Stimulated activated CD8-positive, alpha-beta memory T cell treated with anti-CD3 and anti-CD28 coated beads, Interleukin-4, amount 100 ng/mL, for 1 hour (primary cell): ENCODE measurements at places on chromosomes 13 and 19.

DNA sequence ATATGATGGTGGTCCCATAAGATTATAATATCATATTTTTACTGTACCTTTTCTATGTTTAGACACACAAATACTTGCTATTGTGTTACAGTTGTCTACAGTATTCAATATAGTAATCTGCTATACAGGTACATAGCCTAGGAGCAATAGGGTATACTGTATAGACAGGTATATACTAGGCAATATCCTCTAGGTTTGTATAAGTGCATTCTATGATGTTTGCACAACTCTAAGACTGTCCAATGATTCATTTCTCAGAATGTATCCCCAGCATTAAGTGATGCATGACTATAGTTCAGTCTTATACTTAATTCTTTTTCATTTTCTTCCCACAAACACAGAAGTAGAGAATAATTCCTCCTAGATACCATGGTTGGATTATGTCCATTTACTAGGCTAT is 383.3 kb downstream of the DACH1 start:
- DNase-seq: no peak

DNA sequence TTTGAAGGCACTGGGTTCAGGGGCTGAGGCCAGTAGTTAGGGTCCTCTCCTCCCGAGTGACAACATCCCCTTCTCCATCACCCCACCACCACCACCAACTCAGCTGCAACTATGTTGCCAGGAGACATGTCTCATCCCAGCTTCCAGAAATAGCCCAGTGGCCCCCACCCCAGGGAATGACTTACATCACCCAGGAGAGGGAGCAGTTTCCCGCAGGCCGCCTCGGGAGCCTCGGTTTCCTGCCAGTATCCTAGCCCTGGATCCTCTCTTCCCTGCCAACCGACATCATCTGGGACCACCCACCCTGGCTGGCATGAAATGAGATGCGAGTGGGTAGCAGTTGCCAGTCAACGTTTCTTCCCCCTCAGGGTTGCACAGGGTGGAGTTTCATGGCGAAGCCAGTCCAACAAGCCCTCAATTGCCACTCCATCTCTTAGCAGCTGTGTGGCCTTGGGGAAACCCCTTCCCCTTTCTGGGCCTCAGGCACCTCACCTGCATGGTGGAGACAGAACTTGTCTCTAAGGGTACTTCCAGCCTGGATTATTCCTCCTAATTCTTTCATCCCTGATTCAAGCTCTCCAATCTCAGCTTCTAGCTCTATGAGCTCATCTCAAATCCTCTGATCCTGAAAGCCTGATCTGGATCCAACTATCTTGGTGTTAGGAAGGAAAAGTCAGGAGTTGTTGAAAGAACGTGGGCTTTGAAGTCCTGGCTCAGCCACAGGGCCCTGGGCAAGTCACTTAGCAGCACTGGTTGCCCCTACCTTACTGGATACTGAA is 3.9 kb upstream of the GSK3A start:
- DNase-seq: no peak

- no peak for DNase-seq
Measured at GRCh38 chr19:782185-782877, 14.9 kb upstream of the PTBP1 start.

GRCh38 chr19:53388168-53388567 is 6.8 kb upstream of the ZNF765 start:
- DNase-seq: no peak

DNA sequence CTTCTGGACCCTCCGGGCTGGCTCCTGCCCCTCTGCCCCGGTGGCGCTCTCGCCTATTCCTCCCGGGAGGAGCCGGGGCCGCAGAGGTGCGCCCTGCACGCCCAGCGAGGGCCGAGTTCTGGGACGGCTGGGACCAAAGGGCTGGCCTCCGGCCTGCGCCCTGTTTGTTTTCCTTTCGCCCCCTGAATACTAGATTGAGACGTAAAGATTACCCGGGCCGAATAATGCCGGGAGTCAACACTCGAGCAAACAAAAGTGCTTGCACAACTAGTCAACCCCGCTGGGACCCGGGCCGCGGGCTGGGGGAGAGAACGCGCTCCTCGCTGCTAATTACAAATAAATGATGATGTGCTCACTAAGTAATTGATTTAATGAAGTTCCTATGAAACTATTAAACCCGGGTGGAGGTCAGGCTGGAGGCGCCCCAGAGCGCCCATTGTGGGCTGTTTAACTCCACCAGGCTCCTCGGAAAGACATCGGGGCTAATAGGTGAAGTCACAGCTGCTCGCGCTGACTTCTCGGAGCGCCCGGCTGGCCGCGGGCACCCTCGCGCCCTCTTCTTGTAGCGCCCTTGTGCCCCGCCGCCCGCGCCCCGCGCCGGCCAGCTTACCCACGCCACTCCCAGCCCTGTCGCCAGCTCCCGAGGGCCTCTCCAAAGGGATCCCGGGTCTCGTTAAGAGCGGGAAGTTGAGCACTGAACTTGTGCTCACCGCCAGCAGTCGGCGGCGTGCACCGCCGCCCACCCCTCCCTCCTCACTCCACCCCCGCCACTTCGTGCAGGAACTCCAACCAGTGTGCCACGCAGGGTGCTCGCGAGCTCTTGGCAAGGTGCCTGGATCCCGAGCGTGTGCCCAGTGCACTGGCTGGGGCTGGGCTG is 14.9 kb downstream of the ZIC5 start:
- DNase-seq: no peak

DNA sequence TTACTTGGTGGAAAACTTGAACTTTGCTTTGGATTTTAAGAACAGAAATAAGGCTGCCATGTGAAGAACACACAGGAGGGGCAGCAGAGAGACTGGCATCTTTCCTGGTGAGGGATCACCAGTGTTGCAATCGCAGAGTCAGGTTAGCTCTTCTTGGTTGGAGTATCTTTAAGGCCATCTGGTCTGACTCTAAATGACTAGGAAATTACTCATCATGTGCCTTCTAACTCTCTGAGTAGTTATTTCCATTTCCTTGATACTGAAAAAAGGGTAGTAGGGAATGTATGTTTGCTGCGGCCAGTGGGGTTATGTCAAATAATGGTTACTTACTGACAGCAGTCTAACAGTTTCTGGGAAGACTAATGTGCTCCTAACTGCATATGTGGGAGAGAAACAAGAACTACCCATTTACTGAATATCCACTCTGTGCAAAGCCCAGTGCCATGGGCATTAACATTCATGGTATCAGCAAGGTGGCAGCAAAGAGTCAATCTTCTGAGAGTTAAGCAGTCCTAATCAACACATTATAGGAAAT is 122.1 kb downstream of the COG6 start:
- no peak for DNase-seq

GRCh38 chr13:77896536-77896935 is 22.1 kb downstream of the EDNRB start:
- no peak for DNase-seq

DNA sequence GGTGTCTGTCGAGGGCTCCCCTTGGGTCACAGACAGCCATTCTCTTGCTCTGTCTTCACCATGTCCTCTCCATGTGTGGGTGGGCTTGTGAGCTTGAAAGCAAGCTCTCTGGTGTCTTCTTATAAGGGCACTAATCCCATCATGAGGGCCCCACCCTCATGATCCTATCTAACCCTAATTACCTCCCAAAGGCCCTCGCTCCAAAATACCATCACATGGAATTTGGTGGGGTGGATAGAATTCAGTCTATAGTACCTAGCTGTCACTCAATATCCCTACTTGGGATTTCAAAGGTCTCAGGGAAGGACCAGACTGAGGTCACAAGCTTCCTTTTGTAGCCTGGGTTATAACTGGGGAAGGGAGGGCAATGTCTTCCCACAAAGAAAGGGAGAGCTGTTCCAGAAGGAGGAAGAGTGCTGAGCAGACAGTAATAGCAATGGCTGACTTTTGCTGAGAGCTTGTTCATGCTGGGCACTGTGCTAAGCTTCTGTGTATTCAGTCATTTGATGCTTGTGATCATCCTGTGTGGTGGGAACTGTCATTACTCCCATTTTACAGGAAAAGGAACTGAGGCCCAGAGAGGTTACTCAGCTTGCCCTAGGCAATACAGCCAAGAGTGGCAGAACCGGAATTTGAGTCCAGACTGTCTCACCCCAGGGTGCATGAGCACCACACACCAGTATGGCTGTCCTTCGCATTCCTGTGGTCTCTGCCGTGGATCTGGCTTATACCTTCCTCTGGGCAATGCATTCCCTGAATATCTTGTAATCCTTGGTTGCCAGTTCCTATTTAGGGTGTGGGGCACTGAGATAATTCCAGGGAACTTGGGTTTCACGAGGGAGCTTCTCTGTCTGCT is 8.2 kb downstream of the FXYD5 start:
- no peak for DNase-seq

- DNase-seq: no peak
Measured at GRCh38 chr19:4976401-4977298, 7.7 kb downstream of the KDM4B start.

DNA sequence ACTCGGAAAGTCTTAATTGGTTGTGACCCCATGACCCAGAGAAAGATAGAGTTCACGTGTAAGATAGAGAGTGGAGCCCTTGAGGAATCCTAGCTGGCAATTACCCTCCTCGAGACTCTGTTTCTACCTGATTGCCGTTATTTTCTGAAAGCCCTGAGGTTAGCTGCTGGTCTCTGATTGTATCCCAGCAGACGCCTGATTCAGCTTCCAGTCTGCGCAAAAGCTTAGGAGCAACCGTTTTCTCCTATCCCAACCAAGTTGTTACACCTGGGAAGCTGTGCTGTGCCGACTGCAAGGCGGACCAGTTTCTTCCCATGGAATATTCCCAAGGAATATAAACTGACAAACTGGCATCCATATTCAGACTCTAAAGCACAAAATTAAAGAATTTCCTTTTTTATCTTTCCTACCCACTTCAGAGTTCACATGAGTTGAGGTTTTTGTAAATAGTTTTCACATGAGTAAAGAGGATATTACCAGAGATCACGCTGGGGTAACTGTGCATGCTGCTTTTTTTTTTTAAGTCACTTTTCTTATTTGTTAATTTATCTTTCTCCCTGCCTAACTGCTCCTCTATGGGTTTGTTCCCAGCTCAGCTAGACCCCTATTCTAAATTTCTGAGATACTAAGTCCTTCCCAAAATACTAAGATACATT is 1.5 kb upstream of the TRPC4 start:
- DNase-seq: no peak

- DNase-seq: peak; percentile 28
Measured at GRCh38 chr19:44951179-44952159, 3.7 kb upstream of the CLPTM1 start.

DNA sequence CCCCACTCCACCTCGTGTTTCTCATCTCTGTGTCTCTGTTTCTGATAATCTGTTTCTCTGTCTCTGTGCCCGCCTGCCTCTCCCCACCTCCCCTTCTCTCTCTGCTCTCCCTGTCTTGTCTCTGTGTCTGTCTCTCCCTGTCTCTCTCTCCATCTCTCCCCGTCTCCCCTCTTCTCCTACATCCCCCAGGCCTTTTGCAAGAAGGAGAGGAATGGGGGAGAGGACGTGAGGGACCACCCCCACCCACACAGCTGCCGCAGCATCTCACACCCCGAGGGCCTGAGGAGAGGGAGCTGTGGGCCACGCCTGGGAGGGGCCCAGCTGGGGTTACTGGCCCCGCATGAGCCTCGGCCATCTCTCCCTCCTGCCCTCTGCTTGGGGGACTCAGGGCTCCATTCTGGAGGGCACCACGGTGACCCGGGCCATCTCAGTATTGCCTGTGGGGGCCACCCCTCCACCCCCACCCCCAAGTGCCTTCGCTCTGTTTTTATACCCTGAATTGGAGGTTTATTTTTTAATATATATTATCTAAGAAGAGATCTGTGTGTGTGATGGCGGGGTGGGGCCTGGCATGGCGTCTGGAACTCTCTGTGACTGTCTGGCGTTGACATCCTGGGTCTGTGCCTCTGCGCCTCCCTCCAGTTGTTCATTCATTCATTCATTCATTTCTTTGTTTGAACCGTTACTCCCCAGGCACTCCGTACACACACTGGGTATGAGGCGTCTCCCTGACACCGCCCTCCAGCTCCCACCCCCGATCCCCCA is 21.2 kb downstream of the ERFL start:
- no peak for DNase-seq

DNA sequence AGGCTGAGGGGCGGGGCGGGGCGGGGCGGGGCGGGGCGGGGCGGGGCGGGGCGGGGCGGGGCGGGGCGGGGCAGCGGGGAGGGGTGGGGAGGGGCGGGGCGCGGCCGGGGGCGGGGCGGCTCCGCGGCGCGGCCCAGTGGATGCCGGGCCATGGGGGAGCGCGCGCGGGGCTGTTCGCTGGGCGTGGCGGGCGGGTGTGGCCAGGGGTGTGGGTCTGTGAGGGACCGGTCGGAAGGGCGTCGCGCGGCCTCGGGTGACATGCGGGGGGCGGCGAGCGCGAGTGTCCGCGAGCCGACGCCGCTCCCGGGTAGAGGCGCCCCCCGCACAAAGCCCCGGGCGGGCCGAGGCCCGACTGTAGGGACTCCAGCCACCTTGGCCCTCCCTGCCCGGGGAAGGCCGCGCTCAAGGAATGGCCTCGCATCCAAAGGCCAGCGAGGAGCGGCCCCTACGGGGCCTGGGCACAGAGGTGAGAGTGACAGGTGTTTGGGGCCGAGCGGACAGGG is at the start of gene ZFP28:
Gene ZFP28, plus strand, starts transcription at position 188 of the 503 bp plus-strand sequence. Its CDS starts 71 bp downstream, at position 259.
- DNase-seq: peak; percentile 23

GRCh38 chr13:98761986-98762616 is 9.6 kb upstream of the SLC15A1 start:
- DNase-seq: no peak

- no peak for DNase-seq
Measured at GRCh38 chr19:51810223-51810622, 15.3 kb downstream of the FPR3 start.

DNA sequence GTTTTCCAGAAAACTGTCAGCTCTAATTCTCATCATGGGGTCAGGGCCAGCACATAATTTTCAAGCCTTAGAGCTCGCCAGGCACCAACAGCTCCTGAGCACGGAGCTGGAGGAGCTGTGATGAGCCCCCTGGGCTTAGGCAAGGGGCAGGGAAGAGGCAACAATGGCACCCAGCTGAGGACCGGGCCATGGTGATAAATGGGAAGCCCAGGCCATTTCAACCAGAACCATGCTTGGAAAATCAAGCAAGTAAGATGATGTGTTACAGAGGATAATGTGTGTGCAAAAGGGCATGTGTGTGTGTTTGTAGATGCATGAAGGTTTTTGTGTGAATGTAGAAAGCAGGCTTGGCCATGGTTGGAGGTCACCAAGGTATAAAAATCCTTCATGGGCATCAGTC is 66.8 kb upstream of the UBAC2 start:
- DNase-seq: no peak

DNA sequence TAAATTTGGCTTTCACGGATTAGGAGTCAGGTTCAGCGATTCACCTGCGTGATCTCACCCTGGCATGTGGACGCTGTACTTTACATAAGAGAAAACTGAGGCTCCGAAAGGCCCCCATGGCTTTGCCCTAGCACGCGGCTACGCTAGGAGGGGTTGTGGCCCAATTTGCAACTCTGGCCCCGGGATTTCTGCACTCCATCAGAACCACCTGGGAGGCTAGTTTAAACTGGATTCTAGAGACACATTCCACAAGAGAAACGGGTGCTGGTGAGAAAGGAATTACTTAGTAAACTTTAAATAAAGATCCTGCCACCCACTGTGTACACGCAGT is 6.2 kb downstream of the BCL3 start:
- no peak for DNase-seq

- DNase-seq: no peak
Measured at GRCh38 chr13:50129706-50130122, 114.5 kb downstream of the KCNRG start.

GRCh38 chr19:30076751-30077670 is 135.0 kb downstream of the URI1 start:
- DNase-seq: no peak
